ENCODE measurements at places on chromosomes 7 and 10.
A peak's percentile ranks its signal among the peaks of the same experiment; 100 is the strongest.

GRCh38 chr10:76559892-76560220 is 1077.8 kb downstream of the KCNMA1 start:
- DNase-seq: no peak

DNA sequence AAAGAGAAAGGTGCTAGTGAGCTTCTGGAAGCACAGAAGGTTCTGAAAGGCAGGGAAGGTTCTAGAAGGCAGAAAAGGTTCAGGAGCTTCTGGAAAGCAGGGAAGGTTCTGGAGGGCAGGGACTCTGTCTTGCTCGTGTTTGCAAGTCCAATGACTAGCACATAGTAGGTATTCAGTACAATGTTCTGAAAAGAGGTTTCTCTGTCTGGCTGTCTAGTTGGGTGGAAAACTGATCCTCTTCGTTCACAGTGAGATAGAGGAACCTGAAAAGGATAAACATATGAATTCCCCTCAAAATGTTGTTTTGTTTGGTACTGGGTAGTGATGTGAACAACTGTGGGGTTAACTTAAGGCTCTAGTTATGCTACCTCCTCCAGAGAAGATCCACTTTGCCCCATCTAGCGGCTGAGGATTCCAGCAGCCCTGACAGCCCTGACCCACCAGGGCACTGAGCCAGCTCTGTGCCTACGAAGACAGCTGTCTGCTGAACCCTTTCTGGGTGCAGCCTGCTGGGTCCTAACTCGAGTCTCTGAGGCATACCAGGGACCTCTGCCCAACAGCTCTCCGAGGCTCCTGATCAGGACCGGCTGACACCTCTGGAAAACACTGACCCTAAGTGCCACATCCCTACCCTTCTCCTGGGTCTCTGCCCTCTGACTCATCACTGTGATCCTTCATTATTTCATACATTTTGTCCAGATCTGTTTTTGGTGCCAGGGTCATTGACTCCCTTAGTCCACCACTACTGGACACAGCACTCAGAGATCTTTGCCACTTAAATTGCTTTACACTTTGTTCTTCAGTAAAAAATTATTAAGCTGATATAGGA is 15.4 kb downstream of the PTPRN2 start:
- DNase-seq: no peak

- DNase-seq: peak; percentile 52
These were observed 45.0 kb downstream of the ALOX5 start for GRCh38 chr10:45418849-45419675.

DNA sequence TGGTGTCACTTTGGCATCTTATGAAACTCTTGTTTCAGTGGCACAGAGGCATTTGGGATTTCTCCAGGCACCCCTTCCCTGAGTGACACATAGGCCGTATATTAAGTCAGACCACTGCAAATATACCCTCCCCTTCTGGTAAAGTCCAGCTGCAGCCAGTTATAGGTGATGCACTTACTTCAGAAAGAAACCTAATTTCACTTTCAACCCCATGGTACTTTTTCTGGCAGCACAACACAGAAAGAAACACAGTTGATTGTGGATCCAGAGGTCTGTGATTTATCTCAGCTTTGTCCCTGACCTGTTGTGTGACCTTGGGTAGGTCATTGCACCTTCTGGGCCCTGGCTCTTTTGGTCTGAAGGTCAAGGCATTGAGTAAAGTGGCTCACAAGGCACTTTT is 173.2 kb downstream of the BUB3 start:
- DNase-seq: no peak

DNA sequence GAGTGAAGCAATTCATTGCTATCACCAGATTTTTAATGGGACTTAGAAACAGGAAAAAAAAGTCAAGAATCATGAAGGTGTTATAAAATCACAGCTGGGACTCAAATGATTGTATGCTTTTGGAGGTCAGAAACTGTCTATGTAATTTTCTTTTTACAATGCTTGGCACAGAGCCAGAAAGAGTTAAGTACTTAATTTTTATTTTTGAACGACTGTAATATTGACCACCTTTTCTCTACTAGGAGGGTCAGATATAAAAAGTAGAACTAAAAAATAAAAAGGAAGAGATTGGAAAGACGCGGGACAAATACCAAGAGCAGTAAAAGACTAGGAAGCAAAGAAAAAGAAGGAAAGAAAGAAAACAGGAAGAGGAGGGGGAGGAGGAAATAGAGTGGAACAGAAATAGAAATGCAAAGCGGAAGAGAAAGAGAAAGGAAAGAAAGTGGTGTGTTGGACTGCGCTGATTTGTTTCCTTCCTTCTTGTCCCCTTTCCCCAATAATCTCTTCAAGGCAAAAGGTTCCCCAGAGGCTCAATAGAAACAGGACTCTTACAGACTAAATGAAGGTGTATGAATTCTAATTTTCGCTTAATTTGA is 23.2 kb upstream of the C1GALT1 start:
- no peak for DNase-seq
